ENCODE measurements at places on chromosomes 4 and X.

DNA sequence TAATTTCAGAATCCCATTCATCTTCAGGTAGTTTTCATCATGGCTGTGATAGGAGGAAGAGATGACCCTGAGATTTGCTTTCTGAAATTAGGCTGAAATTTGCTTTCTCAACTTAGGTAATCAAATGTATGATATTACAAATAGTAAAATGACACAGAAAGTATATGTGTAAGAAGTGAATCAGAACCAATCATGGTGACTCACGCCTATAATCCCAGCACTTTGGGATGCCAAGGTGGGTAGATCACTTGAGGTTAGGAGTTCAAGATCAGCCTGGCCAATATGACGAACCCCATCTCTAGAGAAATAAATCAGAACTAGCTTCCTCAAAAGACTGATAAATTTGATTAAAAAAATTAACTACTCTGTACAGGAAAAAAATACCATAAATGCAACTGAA lies 555.4 kb downstream of the STPG2 start:
- no peak overlapping the region for H3K27ac ChIP-seq
- H3K36me3 ChIP-seq: no peaks in the 10 kb centered on the region
- DNase-seq: no peak
- no peaks in the 10 kb centered on the region for H3K4me1 ChIP-seq
- H3K27me3 ChIP-seq: no peaks in the 10 kb centered on the region

- no peak overlapping the region for H3K27ac ChIP-seq
- DNase-seq: no peak
- peaks cover 99% of the 10 kb centered on the region for H3K27me3 ChIP-seq
- no peaks in the 10 kb centered on the region for H3K4me1 ChIP-seq
These were observed 13.6 kb downstream of the HMX1 start for GRCh38 chr4:8857766-8858700.

GRCh38 chr4:69684804-69685203 lies 31.8 kb upstream of the UGT2A1 start:
- no peaks in the 10 kb centered on the region for H3K27me3 ChIP-seq
- DNase-seq: no peak
- no peak overlapping the region for H3K4me3 ChIP-seq
- no peak overlapping the region for H3K27ac ChIP-seq
- H3K36me3 ChIP-seq: no peaks in the 10 kb centered on the region
- H3K4me1 ChIP-seq: no peaks in the 10 kb centered on the region

DNA sequence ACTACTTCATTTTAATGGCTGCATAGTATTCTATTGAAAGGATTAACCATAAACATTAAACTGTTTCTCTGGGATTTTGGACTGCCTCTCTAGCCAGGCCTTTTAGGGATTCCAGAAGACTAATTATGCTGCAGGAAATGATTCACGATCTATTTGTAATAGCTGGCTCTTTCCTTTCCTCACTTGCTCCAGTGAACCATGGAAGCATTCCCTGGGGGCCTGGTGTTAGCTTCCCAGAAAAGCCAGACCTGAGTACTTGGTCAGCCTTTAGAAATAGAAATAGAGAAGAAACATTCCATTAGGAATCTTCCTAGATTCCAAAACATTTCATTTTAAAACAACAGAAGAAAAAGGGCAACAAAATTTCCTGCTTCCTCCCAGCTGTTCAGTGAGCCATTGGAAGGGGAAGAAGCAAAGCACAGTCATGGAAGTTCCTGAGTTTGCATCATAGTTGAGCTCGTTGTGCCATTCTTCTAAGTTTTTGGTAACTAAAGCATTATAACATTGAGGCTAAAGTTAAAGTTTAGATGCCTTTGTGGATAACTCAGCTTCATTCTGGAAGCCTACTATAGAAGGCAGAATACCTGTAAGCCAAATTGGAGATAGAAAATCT lies 83.5 kb downstream of the NPNT start:
- H3K27ac ChIP-seq: no peak overlapping the region
- H3K36me3 ChIP-seq: no peaks in the 10 kb centered on the region
- no peak overlapping the region for H3K4me3 ChIP-seq
- H3K27me3 ChIP-seq: no peaks in the 10 kb centered on the region

DNA sequence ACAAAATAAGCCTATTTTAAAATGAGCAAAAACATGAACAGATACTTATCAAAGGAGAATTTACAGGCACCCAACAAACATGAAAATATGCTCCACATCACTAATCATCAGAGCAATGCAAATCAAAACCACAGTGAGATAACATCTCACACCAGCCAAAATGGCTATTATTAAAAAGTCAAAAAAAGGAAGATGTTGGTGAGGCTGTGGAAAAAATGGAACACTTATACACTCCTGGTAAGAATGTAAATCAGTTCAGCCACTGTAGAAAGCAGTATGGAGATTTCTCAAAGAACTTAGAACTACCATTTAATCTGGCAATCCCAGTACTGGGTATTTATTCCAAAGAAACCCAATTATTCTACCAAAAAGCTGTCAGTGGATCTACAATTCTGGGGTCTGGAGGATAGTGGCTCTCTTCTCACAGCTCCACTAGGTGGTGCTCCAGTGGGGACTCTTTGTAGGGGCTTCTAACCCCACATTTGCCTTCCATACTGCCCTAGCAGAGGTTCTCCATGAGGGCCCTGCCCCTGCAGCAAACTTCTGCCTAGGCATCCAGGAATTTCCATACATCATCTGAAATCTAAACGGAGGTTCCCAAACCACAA lies 9.1 kb upstream of the ZNF732 start:
- H3K4me3 ChIP-seq: no peak overlapping the region
- H3K36me3 ChIP-seq: no peaks in the 10 kb centered on the region
- H3K27me3 ChIP-seq: no peaks in the 10 kb centered on the region
- DNase-seq: no peak
- no peak overlapping the region for H3K27ac ChIP-seq
- no peaks in the 10 kb centered on the region for H3K4me1 ChIP-seq

GRCh38 chr4:137226221-137226620 lies 306.1 kb downstream of the PCDH18 start:
- H3K4me3 ChIP-seq: no peak overlapping the region
- H3K27ac ChIP-seq: no peak overlapping the region
- DNase-seq: no peak
- H3K27me3 ChIP-seq: no peaks in the 10 kb centered on the region

DNA sequence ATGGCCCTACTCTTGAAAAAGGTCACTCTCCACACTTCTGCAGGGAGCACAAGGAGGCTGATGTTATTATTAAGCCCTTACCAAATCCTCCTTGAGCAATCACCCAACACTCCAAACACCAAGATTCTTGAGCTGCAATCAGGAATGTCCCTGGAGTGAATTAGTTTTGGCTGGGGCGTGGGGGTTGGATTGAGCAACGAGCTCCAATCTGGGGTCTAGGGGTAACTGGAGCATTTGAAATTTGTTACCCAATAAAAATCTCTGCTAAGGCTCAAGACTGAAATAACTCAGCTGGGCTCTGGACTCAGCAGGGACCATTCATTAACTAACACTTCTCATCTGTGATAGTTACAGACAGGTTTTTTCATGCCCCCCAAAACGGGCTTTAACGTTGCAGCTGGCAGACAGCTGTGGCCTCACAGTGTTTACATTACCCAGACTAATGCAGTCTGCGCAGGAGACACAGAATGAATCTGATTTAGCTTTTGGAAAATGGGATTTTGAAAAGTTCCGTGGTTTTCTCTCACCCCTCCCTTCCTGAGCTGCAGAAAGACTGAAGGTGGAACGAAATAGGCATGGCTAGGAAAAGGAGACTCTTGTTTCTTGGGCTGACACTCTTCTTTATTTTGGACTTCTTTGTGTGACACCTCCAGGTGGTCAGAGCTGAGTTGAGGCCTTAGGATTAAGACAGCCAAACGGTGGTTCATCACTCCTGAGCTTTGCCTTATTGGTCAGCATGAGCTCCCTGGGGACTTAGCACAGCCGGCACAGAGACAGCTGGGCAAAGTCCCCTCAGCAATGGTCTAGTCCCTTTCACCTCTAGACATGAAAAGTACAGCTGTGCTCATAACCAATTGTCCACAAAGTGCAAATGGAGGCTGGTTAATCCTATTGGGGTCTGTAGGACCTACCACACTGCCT lies 26.6 kb downstream of the PLAC1 start:
- H3K4me1 ChIP-seq: no peaks in the 10 kb centered on the region
- no peak overlapping the region for H3K4me3 ChIP-seq
- DNase-seq: no peak
- no peak overlapping the region for H3K27ac ChIP-seq
- no peaks in the 10 kb centered on the region for H3K27me3 ChIP-seq
- H3K36me3 ChIP-seq: no peaks in the 10 kb centered on the region

- no peaks in the 10 kb centered on the region for H3K36me3 ChIP-seq
- no peak overlapping the region for H3K4me3 ChIP-seq
- no peaks in the 10 kb centered on the region for H3K4me1 ChIP-seq
- no peak for DNase-seq
- no peak overlapping the region for H3K27ac ChIP-seq
These were observed 54.9 kb downstream of the REELD1 start for GRCh38 chr4:146269228-146269653.

DNA sequence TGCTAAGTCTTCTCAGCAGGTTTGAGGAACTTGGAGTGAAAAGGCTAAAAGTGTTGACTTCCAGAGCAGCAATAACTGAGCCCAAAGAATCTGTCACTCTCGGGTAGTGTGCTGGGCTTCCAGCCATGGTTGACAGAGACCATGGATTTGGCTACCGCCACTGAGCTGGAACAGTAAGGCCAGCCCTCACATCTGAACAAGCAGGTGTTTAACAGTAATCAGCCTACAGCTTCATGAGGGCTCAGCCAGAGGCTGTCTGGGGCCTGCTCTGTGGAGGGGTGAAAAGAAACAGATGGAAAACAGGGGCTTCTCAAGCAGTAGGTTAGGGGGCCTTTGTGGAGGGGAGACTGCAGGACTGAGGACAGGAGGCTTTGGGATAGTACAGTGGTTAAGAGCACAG lies 14.9 kb downstream of the RASL11B start:
- no peak for DNase-seq
- H3K27me3 ChIP-seq: no peaks in the 10 kb centered on the region
- no peak overlapping the region for H3K27ac ChIP-seq
- H3K36me3 ChIP-seq: no peaks in the 10 kb centered on the region
- no peak overlapping the region for H3K4me3 ChIP-seq
- peaks cover 3% of the 10 kb centered on the region for H3K4me1 ChIP-seq

DNA sequence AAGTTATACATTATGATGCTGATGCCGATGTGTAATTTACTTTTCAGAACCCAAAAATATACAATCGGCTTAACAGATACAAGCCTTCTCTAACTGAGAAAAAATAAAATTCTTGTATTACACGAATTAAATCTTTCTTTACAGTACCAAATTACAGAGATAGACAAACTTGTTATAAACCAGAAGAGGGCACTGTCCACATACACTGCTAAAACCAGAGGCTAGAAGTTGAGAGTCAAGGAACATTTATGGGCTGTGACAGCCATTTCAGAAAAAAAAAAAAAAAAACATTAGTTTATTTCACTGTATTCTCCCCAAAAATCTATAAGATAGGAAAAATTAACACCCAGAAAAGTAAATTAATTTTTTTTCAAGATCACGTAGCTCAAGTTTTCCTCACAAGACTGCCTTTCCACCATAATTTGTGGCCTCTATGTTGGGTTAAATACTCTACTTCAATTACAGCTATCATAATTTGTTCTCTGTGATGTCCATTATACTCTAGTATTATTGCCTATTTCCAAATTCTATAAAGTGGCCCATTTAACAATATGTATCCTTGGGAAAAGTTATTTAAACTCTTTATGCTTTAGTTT lies 12.0 kb downstream of the EREG start:
- H3K27me3 ChIP-seq: no peaks in the 10 kb centered on the region
- no peak for DNase-seq
- no peak overlapping the region for H3K4me3 ChIP-seq
- no peak overlapping the region for H3K27ac ChIP-seq

DNA sequence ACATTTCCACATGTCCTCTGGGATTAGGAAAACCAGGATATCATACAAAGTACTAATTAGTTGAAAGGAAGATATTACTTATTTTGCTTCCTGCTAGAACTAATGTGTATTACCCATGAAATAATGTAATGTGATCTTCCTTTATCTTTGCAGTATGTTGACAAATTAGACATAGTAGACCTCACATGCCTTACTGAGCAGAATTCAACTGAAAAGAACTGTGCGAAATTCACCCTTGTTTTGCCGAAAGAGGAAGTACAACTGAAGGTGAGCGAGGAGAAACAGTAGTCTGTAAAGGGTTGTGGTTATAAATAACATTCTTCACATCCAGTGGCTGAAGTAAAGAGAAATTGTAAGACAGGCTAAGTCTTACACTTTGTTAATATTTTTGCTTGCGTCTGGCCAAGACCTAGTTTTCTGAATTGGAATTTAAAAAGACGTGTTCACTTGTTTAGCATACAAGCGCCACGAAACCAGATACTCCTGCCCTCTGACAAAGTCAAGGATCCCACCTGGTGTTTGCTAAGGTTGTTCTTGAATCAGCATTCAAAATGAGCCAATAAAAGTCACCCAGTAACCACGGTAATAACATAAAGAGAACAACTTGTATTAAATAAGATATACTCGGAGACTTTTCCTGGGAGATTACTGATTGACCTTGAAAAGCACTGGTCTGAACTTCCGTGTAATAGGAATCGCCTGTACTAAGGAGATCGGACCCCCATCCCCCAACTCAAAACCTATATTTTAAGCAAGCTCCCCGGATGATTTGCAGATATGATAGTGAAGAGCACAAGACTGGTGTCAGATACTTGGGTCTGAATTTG lies 16.9 kb downstream of the STAP1 start:
- H3K27me3 ChIP-seq: no peaks in the 10 kb centered on the region
- H3K4me1 ChIP-seq: no peaks in the 10 kb centered on the region
- DNase-seq: no peak
- no peaks in the 10 kb centered on the region for H3K36me3 ChIP-seq

DNA sequence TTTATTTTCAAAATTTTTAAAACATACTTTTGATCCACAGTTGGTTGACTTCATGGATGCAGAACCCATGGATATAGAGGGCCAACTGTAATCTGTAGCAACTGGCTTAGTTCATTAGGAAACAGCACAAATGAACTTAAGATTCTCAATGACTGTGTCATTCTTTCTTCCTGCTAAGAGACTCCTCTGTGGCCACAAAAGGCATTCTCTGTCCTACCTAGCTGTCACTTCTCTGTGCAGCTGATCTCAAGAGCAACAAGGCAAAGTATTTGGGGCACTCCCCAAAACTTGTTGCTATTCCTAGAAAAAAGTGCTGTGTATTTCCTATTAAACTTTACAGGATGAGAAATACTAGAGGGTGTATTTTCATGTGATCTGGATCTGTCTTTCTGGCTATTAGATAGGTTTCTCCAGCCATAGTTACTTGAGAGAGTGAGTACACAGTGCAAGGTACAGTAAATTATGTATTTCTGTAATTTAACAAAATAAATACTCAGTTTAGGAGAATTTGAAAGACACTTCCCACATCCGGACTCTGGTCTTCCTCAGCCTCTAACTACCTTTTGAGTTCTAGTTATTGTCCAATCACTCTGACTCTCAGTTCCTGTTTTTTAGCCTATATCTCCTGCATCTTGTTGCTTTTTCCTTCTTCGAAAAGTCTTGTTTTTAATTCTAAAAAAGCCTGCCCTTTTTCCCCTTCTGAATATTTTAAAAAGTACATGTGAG lies 21.8 kb downstream of the TLR2 start:
- no peak overlapping the region for H3K27ac ChIP-seq
- no peak overlapping the region for H3K4me3 ChIP-seq
- H3K4me1 ChIP-seq: no peaks in the 10 kb centered on the region

GRCh38 chr4:127574643-127575042 lies 58.1 kb upstream of the INTU start:
- no peak for DNase-seq
- H3K4me3 ChIP-seq: no peak overlapping the region
- H3K27ac ChIP-seq: no peak overlapping the region
- no peaks in the 10 kb centered on the region for H3K4me1 ChIP-seq
- H3K36me3 ChIP-seq: no peaks in the 10 kb centered on the region
- H3K27me3 ChIP-seq: no peaks in the 10 kb centered on the region
